A673 (cell line): ENCODE measurements at places on chromosomes 2 and 18. TPM values are rescaled to one million over a fixed set of nuclear protein-coding genes. Genes with fewer than 3 reads are reported as not detected.
A peak's percentile ranks its signal among the peaks of the same experiment; 100 is the strongest.

- no peak overlapping the region for H3K27ac ChIP-seq
- H3K4me1 ChIP-seq, result no peaks in the 10 kb centered on the region
- H3K4me3 ChIP-seq, result no peak overlapping the region
- no peak for DNase-seq
- no peaks in the 10 kb centered on the region for H3K27me3 ChIP-seq
These were observed 184.7 kb downstream of the NEDD4L start for GRCh38 chr18:58228762-58229161.

DNA sequence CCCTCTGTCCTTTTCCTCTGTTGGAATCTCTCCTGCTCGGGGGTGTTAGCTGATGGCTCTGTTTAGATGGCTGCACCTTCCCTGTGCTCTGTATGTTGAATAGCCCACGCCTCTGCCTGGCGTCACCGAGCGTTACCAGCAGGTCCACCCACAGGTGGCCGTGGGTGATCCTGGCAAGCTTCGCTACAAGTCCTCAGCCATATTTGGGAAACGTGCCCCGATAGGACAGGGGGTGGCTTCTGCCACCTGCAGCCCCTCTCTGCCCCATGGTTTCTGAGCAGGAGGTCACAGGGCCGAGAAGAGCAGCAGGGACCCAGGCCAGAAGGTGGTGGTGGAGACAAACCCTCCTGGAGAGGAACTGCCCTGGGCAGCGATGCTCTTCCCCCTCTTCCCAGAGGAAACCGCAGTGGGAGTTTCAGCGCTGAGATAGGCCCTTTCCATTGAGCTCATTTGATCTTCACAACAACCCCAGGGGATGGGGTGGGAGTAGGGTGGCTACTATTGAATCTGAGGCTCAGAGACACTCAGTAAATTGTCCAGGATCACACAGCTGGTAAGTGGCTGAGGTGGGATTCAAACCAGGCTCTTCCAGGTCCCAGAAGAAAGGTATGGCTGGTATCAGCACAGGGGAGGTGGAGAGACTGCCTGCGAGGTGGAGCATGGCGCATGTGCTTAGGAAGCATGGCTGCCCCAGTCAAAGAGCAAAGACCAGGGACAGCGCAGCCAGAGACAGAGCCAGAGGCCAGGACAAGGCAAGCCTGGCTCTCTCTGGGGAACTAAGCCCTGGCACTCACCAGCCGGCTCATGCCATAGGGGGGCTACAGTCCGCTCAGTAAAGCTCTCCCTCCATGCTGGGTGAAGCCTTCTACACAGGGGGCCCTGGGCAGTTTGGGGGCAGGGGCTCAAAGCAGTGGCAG, 15.0 kb downstream of the NGEF start:
- no peaks in the 10 kb centered on the region for H3K27me3 ChIP-seq
- no peaks in the 10 kb centered on the region for H3K4me1 ChIP-seq
- H3K36me3 ChIP-seq, result no peaks in the 10 kb centered on the region
- no peak for DNase-seq
- no peak overlapping the region for H3K27ac ChIP-seq

GRCh38 chr2:20578895-20579825, 71.7 kb downstream of the HS1BP3 start:
- peaks cover 12% of the 10 kb centered on the region for H3K4me1 ChIP-seq
- no peak overlapping the region for H3K4me3 ChIP-seq
- no peaks in the 10 kb centered on the region for H3K27me3 ChIP-seq
- no peaks in the 10 kb centered on the region for H3K36me3 ChIP-seq

DNA sequence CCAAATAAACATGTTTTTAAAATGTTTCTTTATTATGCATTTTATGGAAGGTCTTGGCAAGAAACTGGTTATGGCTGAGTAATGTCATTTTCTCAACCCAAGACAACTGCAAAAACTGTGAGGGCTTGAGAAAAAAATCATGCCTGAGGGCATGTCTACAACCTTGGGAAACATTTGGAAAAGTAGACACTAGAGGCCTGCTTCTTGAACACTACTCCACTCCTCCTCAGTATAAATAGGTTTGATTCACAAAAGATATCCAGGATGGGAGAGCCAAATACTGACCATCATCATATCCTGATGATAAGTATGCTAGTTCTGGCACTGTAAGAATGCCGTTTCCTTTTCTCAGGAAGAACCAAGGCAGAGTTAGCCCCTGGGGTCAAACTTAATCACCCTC, 71.1 kb downstream of the OSR1 start:
- no peaks in the 10 kb centered on the region for H3K4me1 ChIP-seq
- no peak overlapping the region for H3K27ac ChIP-seq
- DNase-seq, result no peak
- H3K4me3 ChIP-seq, result no peak overlapping the region
- no peaks in the 10 kb centered on the region for H3K27me3 ChIP-seq

GRCh38 chr2:3354986-3355385, 22.6 kb downstream of the EIPR1 start:
- peaks cover 11% of the 10 kb centered on the region for H3K36me3 ChIP-seq
- H3K27ac ChIP-seq, result no peak overlapping the region
- H3K27me3 ChIP-seq, result no peaks in the 10 kb centered on the region
- no peak overlapping the region for H3K4me3 ChIP-seq
- no peak for DNase-seq

DNA sequence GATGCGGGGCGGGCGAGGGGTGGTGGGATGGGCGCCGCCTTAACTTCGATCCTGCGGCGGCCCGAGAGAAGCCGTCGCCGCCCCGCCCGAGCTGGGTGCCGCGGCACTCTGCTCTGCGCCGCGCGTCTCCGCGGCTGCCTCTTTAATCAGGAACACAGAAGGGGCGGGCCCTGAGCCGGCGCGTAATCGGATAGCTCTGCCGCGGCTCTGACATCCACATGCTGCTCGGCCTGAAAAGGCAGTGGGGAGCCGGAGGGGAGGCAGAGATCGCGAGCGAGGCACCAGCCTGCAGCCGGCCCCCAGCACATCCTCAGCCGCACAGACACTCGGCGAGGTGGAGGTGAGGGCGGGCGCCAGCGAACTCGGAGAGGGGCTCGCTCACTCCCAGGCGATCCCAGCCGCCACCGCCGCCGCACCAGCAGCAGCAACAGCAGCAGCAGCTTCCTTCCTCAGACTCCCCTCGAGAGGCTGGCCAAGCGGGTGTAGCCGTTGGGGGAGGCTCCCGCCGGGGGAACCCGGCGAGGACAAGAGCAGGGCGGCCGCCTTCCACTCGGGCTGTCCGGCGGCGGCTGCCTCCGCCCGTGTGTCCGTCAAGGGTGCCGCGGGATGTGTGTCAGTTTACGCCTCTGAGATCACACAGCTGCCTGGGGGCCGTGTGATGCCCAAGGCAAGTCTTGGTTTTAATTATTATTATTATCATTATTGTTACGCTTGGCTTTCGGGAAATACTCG, at the start of gene NRP2:
Gene NRP2 (plus strand): TSS at position 263 of the 732 bp plus-strand sequence. CDS start 790 bp downstream, outside the sequence.
- H3K4me1 ChIP-seq, result peaks cover 13% of the 10 kb centered on the region
- no peaks in the 10 kb centered on the region for H3K36me3 ChIP-seq
- H3K4me3 ChIP-seq, result peak within 1 kb of the TSS; percentile 50

DNA sequence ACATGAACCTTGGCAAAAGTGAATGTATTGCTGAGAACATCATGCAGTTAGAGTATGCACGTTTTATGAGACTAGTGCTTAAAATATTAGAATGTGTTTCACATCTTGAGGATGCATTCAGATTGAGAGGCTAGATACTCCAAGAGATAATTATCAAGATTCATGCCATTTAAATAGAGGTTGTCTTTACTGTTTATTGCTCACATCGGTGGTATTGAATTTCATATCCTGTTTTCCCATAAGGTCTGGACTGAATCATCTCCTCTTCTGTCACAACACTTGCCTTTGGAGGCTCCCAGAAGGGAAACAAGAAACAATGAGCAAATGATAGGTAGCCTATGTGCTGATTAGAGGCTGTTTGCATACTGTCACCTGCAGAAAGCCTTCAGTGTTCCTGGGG, 83.8 kb downstream of the CLHC1 start:
- DNase-seq, result no peak
- no peak overlapping the region for H3K4me3 ChIP-seq
- no peaks in the 10 kb centered on the region for H3K27me3 ChIP-seq
- H3K27ac ChIP-seq, result no peak overlapping the region
- no peaks in the 10 kb centered on the region for H3K4me1 ChIP-seq

DNA sequence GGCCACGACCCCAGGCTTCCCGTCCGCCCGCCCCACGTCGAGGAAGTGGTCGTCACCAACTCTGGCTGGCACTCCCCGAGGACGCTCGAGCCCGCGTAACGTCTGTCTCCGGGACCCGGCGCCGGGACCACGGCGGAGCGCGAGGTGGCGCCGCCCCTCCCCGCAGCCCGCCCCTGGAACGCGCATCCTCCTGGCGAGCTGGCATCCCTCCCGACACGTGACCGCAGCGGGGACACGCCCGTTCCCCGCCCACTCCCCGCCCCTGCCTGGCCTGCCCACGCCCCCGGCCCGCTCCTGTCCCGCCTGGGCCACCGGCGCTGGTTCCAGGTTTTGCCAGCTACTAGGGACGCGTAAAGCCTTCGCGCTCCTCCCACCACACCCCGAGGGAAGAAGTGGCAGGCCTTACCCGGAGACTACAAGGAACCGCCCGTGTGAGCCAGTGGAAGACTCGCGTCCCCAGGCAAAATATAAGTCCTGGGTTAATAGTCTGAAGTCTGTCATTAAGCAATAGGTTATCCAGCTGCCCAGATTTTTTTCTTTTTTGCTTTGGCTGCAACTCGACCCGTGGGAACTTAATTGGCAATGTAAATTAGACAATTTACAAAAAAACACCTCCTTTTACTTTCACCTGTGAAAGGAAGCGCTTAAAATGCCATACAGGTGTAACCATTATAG, at the start of gene OSBPL1A:
Gene OSBPL1A (minus strand): TSS at position 131 of the 675 bp plus-strand sequence. CDS start 20,291 bp downstream, outside the sequence.
- H3K4me3 ChIP-seq, result peak within 1 kb of the TSS; percentile 71
- peak within 1 kb of the TSS; percentile 89 for H3K27ac ChIP-seq
- H3K27me3 ChIP-seq, result no peaks in the 10 kb centered on the region
- no peaks in the 10 kb centered on the region for H3K36me3 ChIP-seq
- H3K4me1 ChIP-seq, result peaks cover 20% of the 10 kb centered on the region

- no peak overlapping the region for H3K4me3 ChIP-seq
- H3K27ac ChIP-seq, result no peak overlapping the region
- no peaks in the 10 kb centered on the region for H3K36me3 ChIP-seq
- H3K4me1 ChIP-seq, result peaks cover 10% of the 10 kb centered on the region
- DNase-seq, result no peak
These were observed 404.1 kb upstream of the ACVR2A start for GRCh38 chr2:147440734-147441133.

- H3K27me3 ChIP-seq, result no peaks in the 10 kb centered on the region
- no peaks in the 10 kb centered on the region for H3K36me3 ChIP-seq
- H3K4me1 ChIP-seq, result peaks cover 5% of the 10 kb centered on the region
These were observed 38.9 kb upstream of the THOC1 start for GRCh38 chr18:306608-307255.

- no peak for DNase-seq
- no peaks in the 10 kb centered on the region for H3K27me3 ChIP-seq
These were observed 17.5 kb downstream of the TRAF3IP1 start for GRCh38 chr2:238337846-238338245.

DNA sequence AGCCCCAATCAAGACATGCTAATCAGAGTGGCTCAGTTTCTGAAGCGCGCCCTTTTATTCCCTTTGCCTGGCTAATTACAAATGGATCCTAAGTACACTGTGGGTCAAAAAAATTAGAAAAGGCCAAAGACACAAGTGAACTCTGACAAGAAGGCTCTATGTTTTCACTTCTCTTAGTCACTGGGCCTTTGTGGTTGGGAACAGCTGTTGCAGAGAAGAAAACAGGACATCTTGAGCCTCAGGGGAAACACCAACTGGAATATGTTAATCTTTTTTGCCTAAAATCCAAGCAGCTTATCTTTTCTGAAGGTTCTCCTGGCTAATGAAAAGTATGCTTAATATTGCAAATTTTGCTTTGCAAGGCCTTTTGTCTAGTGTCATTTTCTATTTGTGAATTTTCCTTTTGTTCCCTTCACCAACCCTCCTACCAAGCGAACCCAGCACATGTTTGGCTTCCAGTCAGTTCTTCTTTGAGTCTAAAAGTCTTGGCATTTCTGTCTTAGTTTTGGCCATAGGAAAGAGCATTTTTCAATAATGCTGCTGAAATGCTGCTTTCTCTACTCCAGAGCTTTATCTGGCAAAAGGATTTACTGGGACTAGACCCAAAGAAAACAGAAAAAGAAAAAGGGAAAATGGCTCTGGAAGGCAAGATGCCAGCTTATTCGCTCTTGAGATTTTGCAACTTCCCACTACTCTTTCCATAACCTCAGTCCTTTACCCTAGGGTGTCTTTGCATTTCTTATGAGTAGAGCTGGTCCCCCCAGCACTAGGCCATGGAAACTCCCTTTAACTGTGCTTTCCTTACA, 440.2 kb upstream of the ST6GAL2 start:
- no peaks in the 10 kb centered on the region for H3K27me3 ChIP-seq
- H3K4me1 ChIP-seq, result no peaks in the 10 kb centered on the region
- no peaks in the 10 kb centered on the region for H3K36me3 ChIP-seq
- no peak overlapping the region for H3K27ac ChIP-seq

GRCh38 chr2:177474998-177475397, 82.4 kb downstream of the AGPS start:
- H3K4me3 ChIP-seq, result no peak overlapping the region
- no peak overlapping the region for H3K27ac ChIP-seq
- DNase-seq, result no peak
- H3K36me3 ChIP-seq, result no peaks in the 10 kb centered on the region
- no peaks in the 10 kb centered on the region for H3K4me1 ChIP-seq

- peak; percentile 73 for DNase-seq
- no peak overlapping the region for H3K4me3 ChIP-seq
- no peaks in the 10 kb centered on the region for H3K27me3 ChIP-seq
- H3K36me3 ChIP-seq, result no peaks in the 10 kb centered on the region
These were observed 273.6 kb downstream of the PAX3 start for GRCh38 chr2:222024932-222025880.

GRCh38 chr2:172214252-172214651, 111.6 kb upstream of the DLX2 start:
- H3K36me3 ChIP-seq, result no peaks in the 10 kb centered on the region
- no peaks in the 10 kb centered on the region for H3K27me3 ChIP-seq
- no peak overlapping the region for H3K4me3 ChIP-seq
- no peak overlapping the region for H3K27ac ChIP-seq
- DNase-seq, result no peak

GRCh38 chr2:110847651-110848050, 115.3 kb downstream of the ACOXL start:
- H3K36me3 ChIP-seq, result no peaks in the 10 kb centered on the region
- no peak overlapping the region for H3K4me3 ChIP-seq
- peaks cover 5% of the 10 kb centered on the region for H3K27me3 ChIP-seq
- DNase-seq, result no peak
- H3K27ac ChIP-seq, result no peak overlapping the region

The ZNF892 gene
- 7.2 and 8.2 TPM in 2 replicates for total RNA-seq

The VWA3B gene
- not detected in 2 replicates for total RNA-seq

The TRIB2 gene
- 92.3 and 100.0 TPM in 2 replicates for total RNA-seq

The DBI gene
- 215 and 230 TPM in 2 replicates for total RNA-seq

The RGPD4 gene
- not detected in 2 replicates for total RNA-seq

The LYPD6B gene
- total RNA-seq, result not detected in 2 replicates

The IL36B gene
- not detected in 2 replicates for total RNA-seq

The PDE11A gene
- total RNA-seq, result not detected in 2 replicates

The TDRD15 gene
- total RNA-seq, result not detected in 2 replicates

The NCL gene
- total RNA-seq, result 1,186 and 1,328 TPM in 2 replicates

The IL36RN gene
- total RNA-seq, result not detected in 2 replicates

The ANKRD30BL gene
- 0.97 and 2.2 TPM in 2 replicates for total RNA-seq

The PLB1 gene
- 0.39 TPM in 1 of 2 replicates, not detected in the other for total RNA-seq

The HYCC2 gene
- 15.5 and 18.4 TPM in 2 replicates for total RNA-seq

The ITPRIPL1 gene
- 23.5 and 23.9 TPM in 2 replicates for total RNA-seq

The POMC gene
- not detected in 2 replicates for total RNA-seq

The LOXHD1 gene
- total RNA-seq, result 25.5 and 26.4 TPM in 2 replicates

The DPP4 gene
- 0.80 and 1.4 TPM in 2 replicates for total RNA-seq
